IPS DF 19.7 (cell line): ENCODE measurements at places on chromosomes 4 and X.

DNA sequence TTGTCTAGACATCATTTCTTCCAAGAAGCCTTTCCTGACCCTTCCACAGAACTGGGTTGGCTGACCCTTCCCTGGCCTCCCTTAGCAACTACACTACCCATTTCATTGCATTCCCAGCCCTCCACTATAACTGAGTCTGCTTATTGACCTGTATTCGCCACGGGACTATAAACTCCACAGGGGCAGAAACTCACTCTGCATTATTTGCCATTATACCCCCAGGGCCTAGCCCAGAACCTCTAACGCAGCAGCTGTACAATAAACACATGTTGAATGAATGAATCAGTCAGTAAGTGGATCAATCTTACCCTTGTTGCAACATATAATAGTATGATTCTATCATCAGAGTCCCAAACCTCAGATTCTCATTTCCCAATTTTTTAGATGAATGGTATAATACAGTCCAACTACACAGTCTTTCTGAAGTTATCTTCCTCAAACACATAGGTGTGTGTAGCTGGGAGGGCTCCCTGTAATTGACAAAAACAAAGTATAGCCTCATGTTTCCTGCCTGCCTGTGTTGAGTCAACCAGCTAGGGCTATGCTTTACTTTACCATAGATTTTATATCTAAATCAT, 209.3 kb downstream of the CHIC2 start:
- no peak for DNase-seq

DNA sequence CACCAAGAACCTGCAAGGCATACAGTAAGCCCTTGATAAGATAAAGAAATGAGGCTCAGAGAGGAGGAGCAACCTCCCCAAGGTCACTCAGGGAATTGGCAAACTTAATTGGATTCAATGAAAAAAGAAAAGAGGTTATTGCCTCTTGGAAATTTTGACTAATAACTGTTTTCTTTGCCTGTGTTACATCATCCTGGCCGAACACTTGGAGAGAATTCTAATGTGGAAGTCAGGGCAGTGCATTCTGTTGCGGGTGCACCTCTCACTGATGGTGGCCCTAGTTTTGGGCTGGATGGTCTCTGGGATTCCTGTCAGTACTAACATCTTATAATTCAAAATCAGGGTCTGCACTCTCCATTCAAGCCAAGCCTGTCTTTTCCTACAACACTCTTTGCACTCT, 186.2 kb upstream of the BCOR start:
- DNase-seq, result no peak

GRCh38 chr4:181952478-181952877, 290.7 kb upstream of the TENM3 start:
- no peak for DNase-seq

GRCh38 chr4:185713731-185714130, 98.3 kb downstream of the SORBS2 start:
- no peak for DNase-seq

DNA sequence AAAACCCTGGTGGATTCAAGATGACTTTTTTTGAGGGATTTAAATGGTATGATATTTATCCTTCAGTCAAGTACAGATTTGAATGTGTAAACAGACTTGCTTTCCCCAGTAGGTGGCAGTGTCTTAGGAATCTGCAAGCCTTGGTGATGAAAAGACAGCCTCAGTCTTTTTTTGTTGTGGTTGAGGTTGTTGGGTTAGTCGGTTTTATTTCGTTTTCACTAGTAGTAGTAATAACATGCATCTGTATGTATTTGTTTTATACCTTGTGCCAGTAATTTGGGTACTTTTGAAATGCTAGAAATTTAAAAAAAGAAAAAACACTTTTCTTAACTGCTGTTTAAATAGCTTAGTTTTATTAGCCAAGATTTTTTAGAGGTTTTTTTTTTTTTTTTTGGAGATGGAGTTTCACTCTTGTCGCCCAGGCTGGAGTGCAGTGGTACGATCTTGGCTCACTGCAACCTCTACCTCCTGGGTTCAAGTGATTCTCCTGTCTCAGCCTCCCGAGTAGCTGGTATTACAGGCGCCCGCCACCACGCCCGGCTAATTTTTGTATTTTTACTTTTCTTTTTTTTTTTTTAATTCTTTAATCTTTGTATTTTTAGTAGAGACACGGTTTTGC, 39.2 kb downstream of the COPS4 start:
- DNase-seq, result peak; percentile 30

DNA sequence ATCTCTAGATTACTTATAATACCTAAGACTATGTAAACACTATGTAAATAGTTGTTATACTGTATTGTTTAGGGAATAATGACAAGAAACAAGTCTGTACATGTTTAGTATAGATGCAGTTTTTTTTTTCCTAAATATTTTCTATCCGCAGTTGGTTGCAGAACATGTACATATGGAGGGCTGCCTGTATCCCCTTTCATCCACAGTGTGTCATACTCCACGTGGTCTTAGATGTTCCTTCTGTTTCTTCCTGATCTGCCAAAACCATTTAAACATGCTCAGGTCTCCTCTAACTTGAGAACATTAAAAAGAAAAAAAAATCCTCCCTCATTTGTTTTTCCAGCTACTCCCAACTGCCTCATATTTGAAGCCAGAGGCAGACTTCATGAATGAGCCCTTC, 14.0 kb downstream of the OCIAD1 start:
- no peak for DNase-seq

GRCh38 chrX:13087322-13088155, 43.1 kb upstream of the FAM9C start:
- no peak for DNase-seq

GRCh38 chr4:89296896-89297295, 10.7 kb downstream of the GPRIN3 start:
- DNase-seq, result no peak

GRCh38 chr4:52366621-52367020, 292.5 kb downstream of the USP46 start:
- no peak for DNase-seq

- no peak for DNase-seq
Observed at GRCh38 chr4:151129796-151130195, 30.4 kb downstream of the RPS3A start.

GRCh38 chrX:149472625-149473024, 32.5 kb downstream of the IDS start:
- DNase-seq, result no peak

GRCh38 chrX:418927-419729, 32.4 kb upstream of the PPP2R3B start:
- no peak for DNase-seq

DNA sequence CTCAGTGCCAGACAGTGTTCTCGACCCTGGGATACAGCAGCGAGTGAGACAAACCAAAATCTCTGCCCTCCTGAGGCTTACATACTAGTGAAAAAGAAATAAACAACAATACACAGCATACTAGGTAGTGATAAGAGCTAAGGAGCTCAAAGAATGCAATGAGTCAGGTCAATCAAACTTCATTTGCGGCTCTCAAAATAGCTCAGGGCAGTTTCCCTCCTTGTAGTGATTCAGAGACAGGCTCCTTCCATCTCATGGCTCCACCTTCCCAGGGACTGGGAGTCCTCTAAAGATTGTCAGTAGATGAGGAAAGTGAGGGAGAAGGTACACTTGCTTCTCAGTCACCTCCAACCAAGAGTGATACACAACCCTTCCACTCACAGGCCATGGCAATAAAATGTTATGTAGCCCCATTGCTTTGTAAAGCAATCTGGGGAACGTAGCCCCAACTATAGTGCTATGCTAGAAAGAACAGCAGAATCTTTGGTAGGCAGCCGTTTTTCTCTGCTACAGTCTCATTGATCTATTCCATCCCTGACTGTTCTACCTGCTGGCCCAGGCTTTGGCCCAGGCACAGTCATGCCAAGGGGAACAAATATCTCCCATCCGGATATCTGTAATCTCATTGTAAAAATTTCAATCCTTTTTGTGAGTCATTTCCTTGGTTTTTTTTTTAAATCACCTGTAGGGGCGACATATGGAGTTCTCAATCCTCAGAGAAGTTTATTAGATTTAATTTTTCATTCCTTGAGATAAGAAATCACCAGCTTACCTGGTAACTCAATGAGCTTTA, 183.1 kb upstream of the S100G start:
- no peak for DNase-seq

GRCh38 chrX:149487292-149487691, 17.8 kb downstream of the IDS start:
- DNase-seq, result no peak

- DNase-seq, result no peak
Observed at GRCh38 chrX:44975666-44976263, 102.8 kb downstream of the KDM6A start.

- no peak for DNase-seq
Observed at GRCh38 chr4:85815796-85816459, 341.0 kb downstream of the ARHGAP24 start.

DNA sequence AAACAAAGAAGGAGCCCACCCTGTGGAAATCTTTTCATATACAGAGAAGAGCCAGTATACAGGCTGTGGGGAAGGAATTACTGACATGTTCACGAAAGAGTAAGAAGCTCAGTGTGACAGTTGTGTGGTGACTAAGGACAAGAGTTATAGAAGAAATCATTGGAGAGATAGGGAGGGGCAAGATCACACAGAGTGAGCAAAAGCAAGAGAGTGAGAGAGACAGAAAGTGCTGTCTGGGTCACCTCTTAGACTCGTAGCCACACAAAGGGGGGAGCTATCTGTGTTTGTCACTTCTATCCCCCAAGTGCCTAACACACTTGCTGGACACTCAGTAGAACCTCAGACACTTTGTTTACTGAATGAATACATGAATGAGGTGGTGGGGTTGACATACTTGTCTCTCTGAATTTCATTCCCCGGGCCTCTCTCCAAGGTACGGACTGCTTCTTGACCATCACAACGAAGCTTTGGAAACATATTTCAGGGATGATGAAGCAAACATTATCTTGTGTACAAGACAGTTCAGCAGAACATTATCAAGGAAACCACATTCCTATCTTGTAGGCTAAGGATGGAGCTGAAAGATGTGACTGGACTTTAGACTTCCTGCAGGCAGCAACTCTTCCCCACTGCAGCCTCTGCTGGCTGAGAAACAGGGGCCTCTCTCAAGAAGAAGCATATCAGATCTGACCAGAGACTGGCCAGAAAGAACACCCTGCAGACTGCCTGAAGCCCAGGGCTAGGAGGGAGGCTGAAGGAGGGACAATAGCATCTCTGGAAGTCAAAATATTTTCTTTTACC, 168.2 kb downstream of the AMELX start:
- no peak for DNase-seq

GRCh38 chrX:19204636-19205035, 82.4 kb upstream of the ADGRG2 start:
- DNase-seq, result no peak

GRCh38 chr4:54525602-54526001, 132.2 kb upstream of the KIT start:
- DNase-seq, result no peak

GRCh38 chrX:135315864-135316263, 6.6 kb downstream of the ETDC start:
- DNase-seq, result no peak

DNA sequence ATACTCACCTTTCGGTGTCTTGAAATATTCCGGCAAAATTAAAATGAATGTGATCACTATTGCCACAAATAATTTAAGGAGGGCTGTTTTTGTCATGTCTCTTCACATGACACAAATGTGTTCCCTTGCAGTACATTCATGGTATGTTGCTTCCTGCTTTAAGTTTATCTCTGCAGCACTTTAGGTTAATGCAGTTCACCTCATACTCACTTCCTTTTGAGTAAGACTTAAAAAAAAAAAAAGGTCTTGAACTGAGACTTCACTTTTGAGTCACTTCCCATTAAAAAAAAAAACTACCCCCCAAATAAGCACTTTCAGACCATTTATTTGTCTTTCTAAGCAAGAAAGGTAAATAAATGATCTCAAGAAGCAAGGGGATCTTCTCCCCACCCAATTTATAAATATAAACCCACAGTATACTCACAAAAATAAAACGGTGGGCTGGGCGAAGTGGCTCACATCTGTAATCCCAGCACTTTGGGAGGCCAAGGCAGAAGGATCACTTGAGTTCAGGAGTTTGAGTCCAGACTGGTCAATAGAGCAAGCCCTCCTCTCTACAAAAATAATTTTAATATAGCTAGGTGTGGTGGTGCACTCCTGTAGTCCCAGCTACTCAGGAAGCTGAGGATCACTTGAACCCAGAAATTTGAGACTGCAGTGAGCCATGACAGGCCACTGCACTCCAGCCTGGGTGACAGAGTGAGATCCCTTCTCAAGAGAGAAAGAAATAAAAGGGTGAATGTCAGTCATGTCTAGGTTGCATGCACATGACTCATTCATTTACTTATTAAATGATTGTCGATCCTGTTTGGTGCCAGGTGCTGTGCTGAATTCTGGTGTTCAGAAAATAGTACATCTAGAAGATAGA, at the start of gene TMEM156:
TSS of gene TMEM156 (minus strand) at position 192 of the 868 bp plus-strand sequence. CDS start at position 96, 96 bp downstream.
- no peak for DNase-seq

GRCh38 chr4:3680656-3681055, 85.5 kb upstream of the ADRA2C start:
- no peak for DNase-seq

- DNase-seq, result no peak
Observed at GRCh38 chr4:26731351-26732035, 129.1 kb upstream of the STIM2 start.

DNA sequence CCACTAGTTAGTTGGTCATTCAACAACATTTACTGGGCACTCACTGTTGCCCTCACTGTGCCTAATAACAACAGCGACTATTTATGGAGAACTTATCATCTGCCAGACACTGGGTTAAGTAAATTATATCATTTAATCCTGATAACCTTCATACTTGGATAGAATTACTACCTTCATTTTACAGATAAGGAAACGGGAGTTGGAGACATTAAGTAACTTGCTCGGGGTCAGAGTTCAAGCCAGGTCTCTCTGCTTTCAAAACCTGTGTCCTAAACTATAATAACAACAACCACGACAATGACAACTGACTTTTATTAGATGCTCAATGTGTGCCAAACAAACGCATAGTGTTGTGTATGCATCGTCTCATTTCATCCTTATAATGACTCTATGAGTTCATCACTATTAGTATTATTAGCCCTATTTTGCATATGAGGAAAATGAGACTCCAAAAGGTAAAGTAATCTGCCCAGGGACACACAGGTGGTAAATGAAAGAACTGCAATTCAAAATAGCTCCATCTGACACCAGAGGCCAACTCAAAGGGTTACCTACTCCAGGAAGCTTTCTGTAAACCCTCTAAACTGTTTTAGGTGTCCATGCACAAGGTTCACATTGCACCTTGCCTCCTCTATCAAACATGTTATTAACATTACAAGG, 98.4 kb upstream of the ACSL4 start:
- no peak for DNase-seq

DNA sequence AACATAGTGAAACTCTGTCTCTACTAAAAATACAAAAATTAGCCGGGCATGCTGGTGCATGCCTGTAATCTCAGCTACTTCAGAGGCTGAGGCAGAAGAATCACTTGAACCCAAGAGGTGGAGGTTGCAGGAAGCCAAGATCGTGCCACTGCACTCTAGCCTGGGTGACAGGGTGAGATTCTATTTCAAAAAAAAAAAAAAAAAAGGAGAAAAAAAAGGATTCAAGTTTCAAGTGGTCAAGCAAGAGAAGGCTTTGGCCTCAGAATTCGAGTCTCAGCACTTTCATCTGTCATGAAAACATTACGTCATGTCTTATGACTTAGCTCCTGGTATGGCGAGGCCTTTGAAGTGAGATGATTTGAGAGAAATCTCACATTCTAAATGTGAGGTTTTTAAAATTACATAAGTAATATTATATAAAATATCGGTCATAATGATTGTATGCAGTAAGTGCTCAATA, 21.2 kb upstream of the DHRSX start:
- DNase-seq, result no peak
